Urinary bladder (tissue), 4 donors: ENCODE measurements at places on chromosomes 7 and 10. TPM values are rescaled to one million over a fixed set of nuclear protein-coding genes. Genes with fewer than 3 reads are reported as not detected.

DNA sequence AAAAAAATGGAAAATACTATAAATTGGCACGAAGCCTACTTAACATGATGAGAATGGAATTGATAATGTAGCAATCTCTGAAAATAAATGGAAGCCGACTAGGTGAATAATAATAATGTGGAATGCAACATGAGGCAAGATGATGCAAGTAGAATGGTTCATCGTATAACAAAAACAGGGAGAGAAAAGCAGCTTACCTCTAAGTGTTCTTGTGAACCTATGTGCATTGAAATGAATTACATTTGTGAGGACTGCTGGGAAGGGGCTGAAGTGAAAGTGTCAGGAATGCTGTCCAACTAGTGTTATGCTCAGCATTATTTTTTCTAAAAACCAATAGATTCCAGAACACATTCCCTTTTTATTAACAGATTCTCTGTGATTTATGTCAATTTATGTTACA, 440.6 kb upstream of the LRRN3 start:
- DNase-seq: no peak

- no peak for DNase-seq
Observed at GRCh38 chr7:103988468-103989199, 824 bp downstream of the RELN start.

GRCh38 chr7:141208539-141208938, 134.7 kb downstream of the TMEM178B start:
- no peak for DNase-seq

DNA sequence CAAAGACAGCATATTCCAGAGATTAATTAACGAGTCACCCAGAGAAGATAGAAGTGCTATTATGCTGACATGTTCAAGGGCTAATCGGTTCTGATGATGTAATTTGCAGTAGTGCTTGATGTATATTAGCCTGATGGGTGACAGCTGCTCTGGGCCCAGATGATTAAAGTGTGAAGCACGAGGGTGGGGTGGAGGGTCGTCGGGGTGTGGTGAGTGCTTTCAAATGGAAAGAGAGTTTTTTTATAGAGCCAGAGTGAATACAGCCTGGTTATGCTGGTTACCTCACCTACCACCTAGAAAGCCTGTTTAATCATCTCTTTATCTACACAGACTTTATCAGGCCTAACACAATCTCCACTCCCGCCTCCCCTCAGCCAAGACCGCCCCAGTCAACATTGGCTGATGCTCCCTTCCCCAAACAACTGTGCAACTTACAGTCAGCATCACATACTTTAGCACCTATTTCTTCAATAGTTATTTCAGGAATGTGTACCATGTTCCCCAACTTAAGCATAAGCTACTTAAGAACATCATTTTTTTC, 11.5 kb upstream of the STN1 start:
- DNase-seq: no peak

DNA sequence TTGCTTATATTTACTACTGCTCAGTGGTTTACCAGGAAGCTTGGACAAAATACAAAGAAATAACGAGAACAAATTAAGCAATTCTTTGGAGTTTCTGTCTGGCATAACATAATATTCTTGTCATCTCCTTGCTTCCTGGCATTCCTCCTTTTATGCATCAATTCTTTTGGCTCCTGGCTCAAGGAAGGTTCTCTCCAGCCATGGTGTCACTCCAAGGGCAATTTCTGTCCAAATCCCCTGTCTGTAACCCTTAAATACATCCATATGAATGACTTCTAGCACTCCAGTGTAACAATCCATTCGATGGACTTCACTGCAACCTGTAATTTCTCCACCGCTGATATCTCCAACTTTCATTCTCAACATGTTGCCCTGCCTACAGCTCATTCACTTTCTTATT, 617.7 kb upstream of the ANKRD30A start:
- DNase-seq: no peak

- DNase-seq: peak; percentile 13
Observed at GRCh38 chr7:48244864-48245271, 73.6 kb downstream of the ABCA13 start.

DNA sequence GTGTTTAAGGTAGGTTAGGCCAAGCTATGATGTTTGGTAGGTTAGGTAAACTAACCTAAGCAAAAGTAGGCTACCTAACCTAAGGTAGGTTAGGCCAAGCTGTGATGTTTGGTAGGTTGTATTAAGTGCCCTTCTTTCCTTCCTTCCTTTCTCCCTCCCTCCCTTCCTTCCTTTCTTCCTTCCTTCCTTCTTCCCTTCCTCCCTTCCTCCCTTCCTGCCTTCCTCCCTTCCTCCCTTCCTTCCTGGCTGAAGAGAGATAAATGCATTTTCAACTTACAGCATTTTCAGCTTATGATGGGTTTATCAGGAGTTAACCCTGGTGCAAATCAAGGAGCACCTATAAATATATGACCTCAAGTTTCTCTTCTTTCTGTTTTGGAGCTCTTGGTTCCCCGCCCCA, 56.2 kb downstream of the SND1 start:
- no peak for DNase-seq

DNA sequence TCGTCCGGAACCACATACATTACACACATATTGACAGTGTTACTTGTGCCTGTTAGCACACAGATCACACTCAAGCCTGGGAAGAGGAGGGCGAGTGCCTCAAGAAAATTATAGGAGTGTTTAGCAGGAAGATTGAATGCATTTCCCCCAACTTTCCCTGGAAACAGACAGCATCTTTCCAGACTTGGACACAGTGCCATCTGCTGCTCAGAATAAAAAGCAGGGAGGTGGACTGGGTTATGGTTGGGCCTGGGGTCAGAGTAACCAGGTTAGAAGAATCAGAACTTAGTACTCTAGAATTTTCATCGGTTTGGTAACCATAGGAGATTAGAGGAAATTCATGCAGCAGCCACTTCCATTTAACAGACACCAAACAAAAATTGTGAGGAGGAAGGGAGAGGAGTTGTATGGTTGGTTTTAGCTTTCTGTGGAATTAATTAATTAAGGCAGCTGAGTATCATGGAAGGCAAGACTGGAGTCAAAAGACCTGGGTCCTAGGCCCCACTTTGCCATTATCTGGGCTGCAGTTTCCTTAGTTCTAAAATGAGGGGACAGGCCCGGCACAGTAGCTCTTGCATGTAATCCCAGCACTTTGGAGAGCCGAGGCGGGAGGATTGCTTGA, 43.4 kb upstream of the OPTN start:
- no peak for DNase-seq

- no peak for DNase-seq
Observed at GRCh38 chr7:133819695-133820094, 307.4 kb upstream of the LRGUK start.

GRCh38 chr7:131106681-131107336, 220.9 kb upstream of the MKLN1 start:
- no peak for DNase-seq

GRCh38 chr7:90749262-90749661, 153.1 kb downstream of the CDK14 start:
- no peak for DNase-seq

- no peak for DNase-seq
Observed at GRCh38 chr7:35716038-35716803, 21.3 kb upstream of the HERPUD2 start.

DNA sequence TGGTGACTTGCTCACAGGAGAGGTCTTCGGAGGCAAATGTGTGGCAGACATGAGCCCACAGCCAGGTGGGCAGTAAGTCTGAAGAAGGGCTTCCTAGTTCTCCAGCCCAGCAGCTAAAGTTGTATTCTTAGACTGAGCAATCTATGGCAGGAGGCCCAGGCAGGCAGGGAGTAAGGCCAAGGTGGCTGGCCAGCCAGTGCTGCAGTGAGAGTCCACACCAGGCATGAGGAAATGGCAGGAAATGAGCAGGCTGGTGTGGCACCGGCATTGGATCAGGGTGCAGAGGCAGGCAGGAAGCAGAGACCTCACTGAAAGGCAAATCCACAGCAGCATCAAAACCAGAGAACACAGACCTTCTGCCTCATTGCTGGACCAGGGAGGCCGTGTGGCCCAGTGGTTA, 84.6 kb upstream of the PDE1C start:
- no peak for DNase-seq

DNA sequence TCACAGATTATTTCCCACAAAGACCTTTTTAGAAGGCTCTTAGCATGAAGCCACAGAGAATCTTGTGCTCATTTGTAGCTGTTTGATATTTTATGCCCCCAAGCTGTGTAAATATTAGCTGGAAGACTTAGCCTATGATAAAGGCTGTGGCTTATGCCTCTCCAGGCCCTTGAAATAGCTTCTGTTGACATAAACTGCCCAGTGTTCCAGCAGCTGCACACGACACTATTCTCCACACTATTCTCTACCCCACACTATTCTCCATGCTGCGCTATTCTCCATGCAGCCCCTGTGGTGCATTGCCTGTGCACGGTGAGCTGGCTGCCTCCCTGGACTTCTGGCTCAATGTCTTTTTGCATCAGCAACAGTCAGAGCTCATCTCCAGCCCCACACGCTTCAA, 13.1 kb downstream of the DDC start:
- no peak for DNase-seq

GRCh38 chr7:130488392-130489139, 3.3 kb upstream of the MEST start:
- no peak for DNase-seq

DNA sequence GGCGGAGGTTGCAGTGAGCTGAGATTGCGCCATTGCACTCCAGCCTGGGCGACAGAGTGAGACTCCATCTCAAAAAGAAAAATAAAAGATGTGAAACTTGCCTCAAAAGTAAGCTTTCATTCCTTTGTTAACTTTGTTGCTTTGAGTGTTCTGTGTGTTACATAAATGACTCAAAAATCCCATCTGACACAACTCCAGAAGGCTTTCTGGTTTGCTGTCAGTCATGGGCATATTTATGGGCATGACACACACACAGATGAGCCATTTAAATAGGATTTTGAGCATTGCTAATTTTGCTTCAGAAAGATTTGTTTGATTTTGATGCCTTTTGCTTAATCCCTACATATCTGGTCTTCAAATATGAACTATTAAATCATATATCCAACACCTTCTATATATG, 82.6 kb downstream of the CACNB2 start:
- DNase-seq: no peak

DNA sequence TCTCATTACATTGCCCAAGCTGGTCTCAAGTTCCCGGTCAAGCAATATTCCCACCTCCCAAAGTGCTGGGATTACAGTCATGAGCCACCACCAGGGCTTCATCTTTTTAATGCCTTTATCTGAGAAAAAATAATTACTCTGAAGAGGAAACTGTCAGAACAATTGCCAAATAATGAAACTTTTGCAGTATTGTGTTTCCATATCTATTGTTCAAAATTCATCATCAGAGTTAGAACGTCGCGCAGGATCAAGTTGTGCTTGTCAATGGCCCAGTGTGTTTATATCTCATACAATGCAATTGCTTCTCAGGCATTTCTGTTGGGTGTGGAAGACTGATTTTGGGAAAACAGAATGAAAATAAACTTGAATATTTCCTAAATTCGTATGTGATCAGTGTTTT, 143.1 kb downstream of the ARID5B start:
- no peak for DNase-seq

Gene BBS9
- total RNA-seq: 72.8 TPM

Gene SLC26A5
- 1.6 TPM for total RNA-seq

Gene BTAF1
- 81.8 TPM for total RNA-seq

Gene SEC23IP
- total RNA-seq: 26.5 TPM
